ENCODE measurements at places on chromosomes 5 and 9.
A peak's percentile ranks its signal among the peaks of the same experiment; 100 is the strongest.

- no peak for DNase-seq
These were observed 58.9 kb upstream of the RXRA start for GRCh38 chr9:134267305-134267880.

DNA sequence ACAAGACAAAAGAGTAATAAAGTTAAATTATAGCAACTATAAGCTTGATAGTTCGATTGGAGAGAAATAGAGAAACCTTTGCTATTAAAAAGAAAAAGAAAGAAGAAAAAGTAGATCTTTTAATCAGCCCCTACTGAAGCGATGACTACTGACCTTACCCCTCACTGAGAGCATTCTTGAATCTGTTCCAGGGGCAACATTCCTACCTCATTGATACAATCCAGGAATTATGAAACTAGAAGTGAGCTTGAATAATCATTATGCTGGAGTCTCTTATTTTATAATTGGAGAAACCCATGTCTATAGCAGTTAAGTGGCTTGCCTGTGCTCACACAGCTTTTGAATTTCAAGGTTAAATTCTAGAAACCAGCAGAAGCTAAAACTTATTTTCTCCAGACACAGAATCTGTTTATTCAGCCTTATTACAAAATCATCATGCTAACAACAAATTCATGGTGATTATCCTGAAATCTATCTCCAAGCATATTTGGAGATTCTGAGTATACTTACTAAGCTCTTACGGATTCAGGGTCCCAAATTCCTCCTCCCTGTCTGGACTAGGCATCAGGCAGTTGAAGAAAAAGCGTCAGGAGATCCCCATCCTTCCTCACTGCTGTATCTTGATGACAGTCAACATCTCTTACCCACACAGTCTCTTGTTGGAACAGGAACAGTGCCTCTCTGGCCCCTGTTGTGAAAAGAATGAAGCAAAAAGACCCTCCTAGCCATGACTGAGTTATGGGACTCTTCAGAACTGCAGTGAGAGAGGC, 547.6 kb upstream of the WWC1 start:
- no peak for DNase-seq

GRCh38 chr9:89961616-89962341, 357.0 kb downstream of the GADD45G start:
- DNase-seq, result no peak

GRCh38 chr9:80030801-80031200, 459.0 kb downstream of the TLE4 start:
- no peak for DNase-seq

DNA sequence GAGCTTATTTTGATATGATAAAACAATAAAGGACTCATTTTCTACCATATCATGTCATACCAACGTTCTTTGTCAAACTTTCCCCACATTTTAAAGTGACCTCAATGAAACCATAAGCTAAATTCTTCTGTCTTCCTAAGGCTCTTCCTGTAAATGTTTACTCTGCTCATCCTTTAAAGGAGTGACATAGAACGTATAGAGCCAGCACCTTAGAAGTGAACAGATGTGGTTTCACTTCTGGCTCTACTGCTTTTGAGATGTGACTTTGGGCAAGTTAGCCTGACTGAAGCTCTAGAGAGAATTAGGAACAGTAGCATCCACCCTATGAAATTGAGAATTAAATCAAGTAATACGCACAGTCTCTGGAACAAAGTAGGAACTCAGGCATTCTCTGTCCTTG, 24.1 kb downstream of the SAR1B start:
- no peak for DNase-seq

DNA sequence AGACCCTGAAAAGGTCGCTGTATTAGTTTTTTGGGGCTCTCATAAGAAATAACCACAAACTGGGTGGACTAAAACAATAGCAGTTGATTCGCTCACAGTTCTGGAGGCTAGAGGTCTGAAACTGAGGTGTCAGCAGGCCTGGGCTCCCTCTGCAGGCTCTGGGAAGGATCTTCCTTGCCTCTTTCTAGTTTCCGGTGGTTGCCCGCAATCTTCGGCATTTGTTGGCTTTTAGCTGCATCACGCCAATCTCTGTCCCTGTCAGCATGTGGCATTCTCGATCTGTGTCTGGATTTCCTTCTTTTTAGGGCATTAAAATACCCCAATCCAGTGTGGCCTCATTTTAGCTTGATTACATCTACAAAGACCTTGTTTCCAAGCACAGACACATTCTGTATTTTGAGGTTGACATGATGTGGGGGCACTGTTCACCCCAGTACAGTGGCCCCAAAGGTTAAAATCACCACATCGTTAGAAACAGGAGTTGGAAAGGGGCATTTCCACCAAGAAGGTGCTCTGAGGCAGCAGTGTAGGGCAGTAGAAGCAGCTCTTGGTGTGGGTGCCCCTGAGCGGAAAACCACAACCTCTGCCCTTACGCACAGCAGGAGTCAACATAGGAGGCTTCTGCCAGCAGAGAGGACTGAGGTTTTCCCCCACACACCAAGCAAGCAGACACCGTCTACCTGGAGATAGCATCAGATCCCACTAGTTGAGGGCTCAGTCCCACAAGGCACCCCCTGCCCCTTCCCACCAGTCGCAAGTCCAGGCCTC, 13.5 kb downstream of the ZNF79 start:
- DNase-seq, result peak; percentile 30

DNA sequence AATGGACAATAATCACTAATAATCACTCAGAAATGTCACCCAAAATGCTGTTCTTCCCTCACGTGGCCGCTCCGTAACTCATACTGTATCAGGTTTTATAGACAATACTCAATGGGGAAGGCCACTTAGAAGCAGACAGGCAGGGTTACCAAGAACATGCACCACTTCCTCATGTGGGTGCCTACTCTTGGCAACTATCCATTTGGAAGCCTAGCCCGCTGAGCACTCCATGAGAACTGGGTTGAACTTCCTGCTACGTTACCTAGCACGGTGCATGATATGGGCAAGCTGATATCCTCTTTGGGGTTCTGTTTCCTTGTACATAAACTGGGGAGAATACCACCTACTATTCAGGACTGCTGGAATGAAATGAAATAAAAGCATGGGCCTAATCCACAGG, 14.3 kb downstream of the DAP start:
- DNase-seq, result no peak

GRCh38 chr5:80237243-80237642, 18.6 kb downstream of the SERINC5 start:
- DNase-seq, result no peak

GRCh38 chr9:87237336-87237735, 260.3 kb upstream of the DAPK1 start:
- DNase-seq, result no peak

- DNase-seq, result no peak
These were observed 94.7 kb downstream of the INIP start for GRCh38 chr9:112623198-112623597.

DNA sequence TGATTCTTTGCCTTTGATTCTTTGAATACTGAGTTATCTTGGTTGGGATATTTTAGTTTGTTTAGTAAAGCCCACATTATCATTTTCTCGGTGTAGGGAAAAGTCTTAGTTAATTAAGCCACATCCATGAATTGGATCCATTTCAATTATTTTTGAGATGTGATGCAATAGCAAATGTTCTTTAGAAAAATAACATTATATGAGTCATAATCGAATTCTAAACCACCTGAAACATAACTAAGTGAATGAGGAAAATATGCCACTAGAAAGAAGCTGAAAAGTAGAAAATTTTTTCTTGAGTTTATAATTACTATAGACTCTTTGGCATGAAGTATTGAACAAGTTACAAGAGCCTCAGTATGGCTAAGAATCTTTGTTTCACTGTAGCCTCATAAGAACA, 17.5 kb upstream of the CCDC192 start:
- no peak for DNase-seq

- DNase-seq, result no peak
These were observed 61.4 kb downstream of the SLC1A3 start for GRCh38 chr5:36667824-36668223.

DNA sequence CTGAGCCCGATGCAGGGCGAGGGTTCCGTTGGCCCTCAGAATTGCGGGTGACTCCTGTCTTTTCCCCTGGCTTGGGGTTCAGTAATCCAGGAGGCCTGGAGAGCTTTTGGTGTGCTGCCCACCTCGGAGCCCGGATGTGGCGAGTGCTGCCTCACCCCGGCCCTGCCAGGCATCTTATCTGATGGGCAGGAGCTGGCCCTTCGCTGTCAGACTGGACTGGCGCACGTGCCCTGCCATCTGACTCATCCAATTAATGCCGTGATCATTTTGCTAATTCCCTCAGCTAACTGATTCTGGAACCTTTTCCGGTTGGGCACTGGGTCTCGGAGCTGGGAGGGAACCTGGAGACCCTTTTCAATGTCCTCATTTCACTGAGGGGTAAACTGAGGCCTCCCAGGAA, 34.6 kb downstream of the RXRA start:
- DNase-seq, result no peak

- no peak for DNase-seq
These were observed 12.7 kb downstream of the PRRT1B start for GRCh38 chr9:131557855-131558548.

DNA sequence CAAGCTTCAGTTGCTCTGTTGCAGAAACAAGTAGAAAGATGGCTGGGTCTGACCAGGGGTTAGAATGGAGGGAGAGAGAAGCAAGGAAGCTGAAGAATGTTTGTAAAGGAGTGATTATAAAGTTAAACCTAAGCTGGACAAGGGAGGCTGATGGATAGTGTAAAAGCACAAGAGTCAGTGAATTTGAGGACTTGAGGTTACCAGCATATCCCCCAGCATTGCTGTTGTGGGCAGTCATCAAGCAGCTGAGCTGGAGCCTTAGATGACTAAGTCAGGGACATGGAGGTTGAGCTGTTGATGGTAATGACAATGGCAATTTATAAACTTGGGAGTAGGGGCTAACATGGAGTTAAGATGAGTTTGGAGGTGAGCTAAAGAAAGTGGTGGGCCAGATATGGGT, 131.5 kb downstream of the ERCC6L2 start:
- DNase-seq, result no peak

GRCh38 chr9:100108559-100108958, 9.5 kb downstream of the INVS start:
- no peak for DNase-seq

GRCh38 chr5:39040875-39041274, 33.3 kb downstream of the RICTOR start:
- no peak for DNase-seq

GRCh38 chr9:99828417-99829176, 6.9 kb downstream of the NR4A3 start:
- DNase-seq, result no peak

Measured in stimulated activated naive CD8-positive, alpha-beta T cell treated with anti-CD3 and anti-CD28 coated beads, Interleukin-15, Interleukin-2, amounts not matched to agents 100 U/mL and 50 U/mL, for 24 hours (primary cell).